ENCODE measurements at places on chromosomes 6 and 20. TPM values are rescaled to one million over a fixed set of nuclear protein-coding genes. Genes with fewer than 3 reads are reported as not detected.

The PNPLA1 gene
- not detected for total RNA-seq

The MLIP gene
- not detected for total RNA-seq

The EYS gene
- 0.11 TPM for total RNA-seq

The MOXD1 gene
- 2.5 TPM for total RNA-seq

The KCNQ5 gene
- total RNA-seq, result 0.15 TPM

The STX11 gene
- total RNA-seq, result 0.11 TPM

DNA sequence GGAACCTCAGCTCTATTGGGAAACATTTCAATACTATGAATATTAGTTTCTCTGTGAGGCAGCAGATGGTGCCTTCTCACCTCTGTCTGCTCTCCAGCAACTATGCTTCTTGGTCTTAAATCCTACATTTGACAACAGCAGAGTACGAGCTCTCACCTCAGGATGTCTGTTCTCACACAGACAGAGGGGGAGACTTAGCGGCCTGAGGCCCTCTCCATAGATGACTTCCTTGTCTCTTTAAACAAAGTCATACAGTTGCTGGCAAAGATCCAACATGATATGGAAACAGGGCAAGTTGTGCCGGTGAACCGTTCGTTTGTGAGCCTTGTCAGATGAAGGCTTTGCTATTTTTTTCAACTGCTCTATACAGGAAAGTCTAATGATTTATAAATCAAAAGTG, 43.7 kb upstream of the GABRR1 start:
- DNase-seq, result no peak

DNA sequence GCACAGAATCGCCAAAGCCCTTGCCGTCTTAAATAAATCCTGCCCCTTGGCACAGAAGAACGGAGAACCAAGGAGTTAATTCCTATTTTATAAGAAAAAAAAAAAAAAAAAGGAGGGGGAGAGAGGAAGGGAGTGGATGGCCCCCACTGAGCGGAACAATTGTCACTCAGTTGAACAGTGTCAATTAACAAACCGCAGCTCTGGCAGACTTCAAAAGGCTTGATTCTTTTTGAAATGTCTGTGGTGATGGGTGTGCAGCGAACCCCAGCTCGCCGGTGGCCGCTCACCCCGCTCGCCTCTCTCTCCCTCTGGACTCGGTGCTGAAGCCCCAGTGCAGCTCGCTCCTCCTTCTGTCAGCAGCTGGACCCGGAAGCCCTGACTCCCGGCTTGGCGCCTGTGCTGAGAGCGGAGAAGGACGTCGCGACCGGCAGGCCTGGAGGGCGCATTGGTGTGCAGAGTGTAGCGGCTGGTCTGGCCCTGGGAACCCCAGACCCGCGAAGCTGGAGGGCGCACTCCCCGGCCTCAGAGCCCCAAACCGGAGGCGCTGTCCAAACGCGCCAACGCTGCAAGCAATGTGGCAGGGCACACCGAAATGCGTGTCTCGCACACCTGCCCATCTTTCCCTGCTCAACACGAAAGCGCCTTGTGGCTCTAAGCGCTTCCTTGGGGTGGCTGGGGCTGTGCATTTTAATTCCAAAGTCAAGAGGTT, 3.4 kb downstream of the LINC00237 start:
- DNase-seq, result peak; percentile 76

DNA sequence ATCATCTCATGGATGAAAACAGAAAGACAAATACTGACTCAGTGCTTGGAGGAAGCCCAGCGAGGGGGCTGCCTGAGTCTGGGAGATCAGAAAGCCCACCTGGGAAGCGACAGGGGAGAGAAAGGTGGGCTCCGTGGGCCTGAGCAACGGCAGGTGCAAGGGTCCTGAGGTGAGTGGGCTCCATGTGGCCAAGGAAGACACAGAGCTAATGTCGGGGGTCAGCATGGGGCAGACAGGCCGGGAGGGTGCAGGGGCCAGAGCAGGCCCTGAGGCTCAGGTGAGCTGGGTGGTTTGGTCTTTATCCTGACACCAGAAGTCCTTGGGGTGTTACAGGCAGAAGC, 18.8 kb downstream of the APCDD1L start:
- peak; percentile 16 for DNase-seq

GRCh38 chr6:14406614-14407331, 289.2 kb downstream of the CD83 start:
- DNase-seq, result no peak

DNA sequence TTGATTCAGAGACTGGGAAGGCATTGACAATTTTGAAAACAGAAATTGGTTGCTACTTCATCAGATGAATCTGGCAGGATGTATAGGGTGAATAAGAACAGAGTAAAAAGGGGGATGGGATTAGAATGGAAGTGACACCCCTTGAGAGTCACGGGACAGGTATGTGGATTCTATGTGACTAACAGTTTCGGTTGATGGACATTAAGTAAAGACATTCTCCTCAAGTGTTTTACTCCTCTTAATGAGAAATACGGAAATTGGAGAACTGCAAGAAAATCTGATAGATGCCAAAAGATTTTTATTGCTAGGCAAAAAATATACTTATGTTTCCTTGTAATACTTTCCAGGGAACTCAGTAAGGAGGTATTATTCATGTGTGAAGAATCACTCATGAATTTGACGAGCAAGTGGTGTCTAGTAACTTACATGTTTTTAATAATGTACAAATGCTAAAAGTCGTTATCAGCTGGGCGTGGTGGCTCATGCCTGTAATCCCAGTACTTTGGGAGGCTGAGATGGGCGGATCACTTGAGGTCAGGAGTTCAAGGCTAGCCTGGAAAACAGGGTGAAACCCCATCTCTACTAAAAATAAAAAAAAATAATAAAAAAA, 135.8 kb downstream of the KIF16B start:
- DNase-seq, result no peak

- no peak for DNase-seq
Measured at GRCh38 chr20:45893831-45894230, 2.7 kb downstream of the CTSA start.

DNA sequence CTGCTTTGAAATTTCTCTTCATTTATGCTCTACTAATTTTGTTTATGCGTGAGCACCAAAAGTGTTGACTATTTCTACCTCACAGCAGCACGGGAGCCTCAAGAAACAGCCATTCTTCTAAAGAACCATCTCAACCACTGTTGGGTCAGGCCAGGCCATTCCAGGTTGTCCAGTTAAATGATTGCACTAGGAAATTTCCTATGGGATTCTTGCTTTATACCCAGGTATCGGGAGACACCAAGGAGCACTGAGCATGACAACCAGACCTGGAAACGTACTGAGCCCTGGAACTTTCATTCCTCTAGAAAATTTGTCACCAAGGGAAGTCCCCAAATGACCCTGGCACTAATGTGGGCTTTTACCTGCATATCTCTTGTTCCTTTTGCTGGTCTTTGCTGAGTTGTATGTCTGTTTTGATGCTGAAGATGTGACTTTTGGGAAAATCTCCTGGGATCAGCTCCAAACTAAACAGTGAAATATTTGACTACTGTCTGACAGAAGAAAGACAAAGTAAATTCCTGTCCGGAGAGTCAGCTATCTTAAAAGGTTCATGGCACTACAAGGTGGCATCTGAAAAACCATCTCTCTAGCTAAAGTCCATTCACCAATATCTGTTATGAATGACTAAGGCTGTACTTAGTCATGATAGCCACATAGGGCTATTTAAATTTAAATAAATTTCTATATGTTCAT, 70.5 kb downstream of the SNAP25 start:
- DNase-seq, result no peak

- DNase-seq, result no peak
Measured at GRCh38 chr6:6785163-6785521, 196.6 kb downstream of the LY86 start.

DNA sequence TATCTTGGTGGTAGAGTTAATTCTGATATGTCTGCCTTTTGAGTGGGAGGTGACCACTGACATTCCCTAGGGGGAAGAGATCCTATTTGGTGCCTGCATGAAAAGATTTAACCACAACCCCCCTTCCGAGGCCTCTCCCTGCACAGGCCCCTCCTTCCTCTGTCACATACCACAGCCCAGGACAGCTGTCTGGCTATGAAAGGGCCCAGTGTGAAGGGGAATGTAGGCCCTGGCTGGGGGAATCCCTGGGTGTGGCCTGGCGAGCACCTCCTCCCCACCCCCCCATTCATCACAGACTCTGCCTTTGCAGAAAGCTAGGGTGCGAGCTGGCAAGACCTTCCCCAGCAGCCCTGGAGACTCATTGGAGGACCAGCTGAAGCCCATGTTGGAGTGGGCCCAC, 27.4 kb upstream of the MAPRE1 start:
- DNase-seq, result no peak

DNA sequence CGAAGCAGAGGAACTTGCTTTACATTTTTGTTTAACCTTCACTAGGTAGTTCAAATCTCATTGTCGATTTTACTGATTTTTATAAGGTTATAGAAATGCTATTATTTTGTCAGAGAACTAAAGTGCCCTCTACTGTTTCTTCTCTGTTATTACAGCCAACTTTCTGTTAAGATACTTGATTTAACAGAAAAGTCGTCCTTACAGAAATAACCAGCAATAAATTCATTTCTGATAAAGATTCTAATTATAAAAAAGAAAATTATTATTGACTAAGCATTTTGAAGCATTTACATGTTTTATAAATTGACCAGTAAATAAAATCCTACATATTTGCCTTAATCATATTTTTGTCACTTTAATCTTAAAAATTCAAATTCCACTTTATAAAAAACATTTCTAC, 60.8 kb downstream of the OGFRL1 start:
- DNase-seq, result no peak
